Adrenal gland (tissue), 19 donors: ENCODE measurements at places on chromosomes 2 and 18.
A peak's percentile ranks its signal among the peaks of the same experiment; 100 is the strongest.

DNA sequence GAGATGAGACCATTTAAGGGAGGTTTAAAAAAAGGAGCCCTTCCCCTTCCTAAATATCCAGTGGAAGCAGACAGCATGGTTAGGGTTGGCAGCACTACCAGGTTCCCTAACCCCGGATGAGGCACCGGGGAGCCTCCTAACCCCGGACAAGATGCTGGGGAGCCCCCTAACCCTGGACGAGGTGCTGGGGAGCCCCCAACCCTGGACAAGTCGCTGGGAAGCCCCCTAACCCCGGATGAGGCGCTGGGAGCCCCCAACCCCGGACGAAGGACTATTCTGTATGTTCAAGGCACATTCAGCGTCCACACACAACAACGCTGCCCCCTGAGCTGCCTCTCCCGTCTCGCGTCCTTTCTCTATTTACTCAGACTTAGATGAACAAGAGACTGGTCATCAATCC, 51.9 kb downstream of the ANKMY1 start:
- no peak for DNase-seq

GRCh38 chr2:98716786-98717185, 14.1 kb downstream of the MGAT4A start:
- no peak for DNase-seq

DNA sequence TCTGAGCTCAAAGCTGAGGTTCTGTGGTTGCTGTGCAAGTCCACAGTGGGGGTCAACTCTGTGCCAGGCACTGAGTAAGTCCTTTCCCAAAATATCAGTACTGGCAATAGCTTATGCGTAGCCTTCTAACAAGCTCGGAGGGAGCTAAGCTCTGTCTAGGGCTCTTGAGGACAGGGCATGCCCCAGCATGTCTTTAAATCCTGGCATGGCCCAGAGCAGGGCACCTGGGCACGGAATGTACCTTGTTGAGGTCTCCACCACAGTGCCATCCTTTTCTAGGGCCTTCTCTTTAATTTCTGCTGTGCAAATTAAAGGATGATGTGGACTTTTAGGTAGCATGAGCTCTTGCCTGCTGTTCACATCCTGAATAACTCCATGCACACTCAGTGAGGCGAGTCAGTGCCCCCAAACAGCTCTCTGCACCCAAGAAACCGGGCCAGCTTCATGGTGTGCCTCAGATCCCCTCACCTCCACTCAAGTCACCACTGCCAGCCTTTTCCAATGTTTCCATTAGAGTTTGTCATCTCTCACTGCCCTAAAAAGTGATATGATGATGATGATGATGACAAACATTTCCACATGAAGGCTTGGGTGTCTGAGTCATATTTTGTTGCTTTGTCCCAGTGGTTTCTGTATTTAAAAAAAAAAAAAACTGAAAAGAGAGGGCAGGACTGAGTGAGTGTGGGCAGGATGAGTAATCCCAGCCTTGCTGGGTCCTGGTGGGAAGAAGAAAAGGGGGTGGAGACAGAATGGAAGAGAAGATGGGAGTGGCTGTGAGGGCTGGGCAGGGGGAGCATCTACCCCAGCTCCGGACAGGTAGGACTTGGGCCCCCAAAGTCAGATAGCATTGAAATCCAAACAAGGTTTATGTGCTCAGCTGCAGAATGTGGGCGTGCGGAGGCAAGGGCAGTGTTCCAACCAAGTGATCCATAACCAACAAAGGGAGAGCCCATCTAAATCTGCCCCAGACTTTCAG, 78.9 kb downstream of the ZBTB7C start:
- peak; percentile 47 for DNase-seq

DNA sequence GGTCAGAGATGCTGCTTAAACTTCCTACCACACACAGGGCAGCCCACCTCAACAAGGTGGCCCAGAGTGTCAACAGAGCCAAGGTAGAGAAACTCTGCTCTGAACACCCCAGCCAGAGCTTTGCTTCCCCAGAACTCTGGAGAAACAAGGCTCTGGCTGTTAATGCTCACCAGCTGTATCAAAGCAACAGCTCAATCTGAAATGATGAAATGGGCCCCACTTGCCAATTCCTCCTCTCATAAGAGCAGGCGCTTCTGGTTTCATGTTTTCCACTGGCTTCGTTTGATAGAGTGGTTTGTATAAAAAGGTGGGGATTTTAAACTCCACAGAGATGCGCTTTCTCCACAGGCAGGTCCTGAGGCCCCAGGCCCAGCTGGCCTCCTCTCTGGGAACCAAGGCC, 60.9 kb upstream of the TFCP2L1 start:
- DNase-seq = no peak

- DNase-seq = no peak
Measured at GRCh38 chr2:16625759-16626158, 39.9 kb downstream of the CYRIA start.

- no peak for DNase-seq
Measured at GRCh38 chr2:154794406-154794805, 95.9 kb downstream of the KCNJ3 start.

- DNase-seq = no peak
Measured at GRCh38 chr18:74141667-74142066, 6.0 kb downstream of the FBXO15 start.

- no peak for DNase-seq
Measured at GRCh38 chr2:85342156-85342555, 12.2 kb downstream of the RETSAT start.

- peak; percentile 66 for DNase-seq
Measured at GRCh38 chr18:9719421-9719981, 11.4 kb downstream of the RAB31 start.

DNA sequence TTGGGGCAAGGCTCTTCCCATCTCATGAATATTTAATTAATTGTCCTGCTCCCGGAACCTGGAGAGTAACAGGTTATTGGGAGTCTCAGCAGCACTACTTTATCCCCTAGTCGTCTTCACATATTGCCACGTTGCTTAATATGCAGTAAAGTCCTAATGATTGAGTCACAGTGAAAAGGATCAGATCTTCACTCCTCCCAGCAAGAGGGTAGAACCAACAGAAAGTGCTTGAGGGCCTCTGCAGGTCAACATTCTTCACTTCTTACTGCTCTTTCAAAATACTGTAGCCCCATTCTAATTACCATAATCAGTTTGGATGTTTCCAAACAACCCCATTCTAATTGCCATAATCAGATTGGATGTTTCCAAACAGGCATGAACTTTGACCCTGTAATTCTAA, 801.0 kb downstream of the LRRTM4 start:
- DNase-seq = no peak

DNA sequence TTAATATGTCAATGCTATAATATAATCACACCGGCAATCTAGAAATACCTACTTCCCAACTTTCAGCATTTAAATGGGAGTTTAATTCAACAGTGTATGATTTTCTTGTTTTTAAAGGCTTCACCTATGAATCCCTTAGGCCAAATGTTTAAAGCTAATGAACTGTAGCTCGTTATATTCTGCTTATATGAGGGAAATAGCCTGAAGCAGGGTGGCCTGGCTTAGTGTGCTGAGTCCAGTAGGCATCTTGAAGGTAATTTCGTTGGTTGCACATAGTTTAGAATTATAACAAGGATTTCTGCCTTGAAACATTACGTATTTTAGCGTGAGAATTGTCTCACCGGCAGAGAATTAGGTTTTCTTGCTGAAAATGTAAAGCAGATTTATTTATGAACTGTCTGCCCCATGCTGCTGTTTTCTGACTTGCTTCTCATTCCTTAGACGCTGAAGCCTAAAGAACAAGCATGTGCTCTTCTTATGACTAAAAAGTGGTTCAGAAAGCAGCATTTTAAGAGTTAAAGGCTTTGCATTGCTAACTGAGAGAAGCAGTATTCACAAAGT, 433.7 kb upstream of the RAB12 start:
- no peak for DNase-seq

DNA sequence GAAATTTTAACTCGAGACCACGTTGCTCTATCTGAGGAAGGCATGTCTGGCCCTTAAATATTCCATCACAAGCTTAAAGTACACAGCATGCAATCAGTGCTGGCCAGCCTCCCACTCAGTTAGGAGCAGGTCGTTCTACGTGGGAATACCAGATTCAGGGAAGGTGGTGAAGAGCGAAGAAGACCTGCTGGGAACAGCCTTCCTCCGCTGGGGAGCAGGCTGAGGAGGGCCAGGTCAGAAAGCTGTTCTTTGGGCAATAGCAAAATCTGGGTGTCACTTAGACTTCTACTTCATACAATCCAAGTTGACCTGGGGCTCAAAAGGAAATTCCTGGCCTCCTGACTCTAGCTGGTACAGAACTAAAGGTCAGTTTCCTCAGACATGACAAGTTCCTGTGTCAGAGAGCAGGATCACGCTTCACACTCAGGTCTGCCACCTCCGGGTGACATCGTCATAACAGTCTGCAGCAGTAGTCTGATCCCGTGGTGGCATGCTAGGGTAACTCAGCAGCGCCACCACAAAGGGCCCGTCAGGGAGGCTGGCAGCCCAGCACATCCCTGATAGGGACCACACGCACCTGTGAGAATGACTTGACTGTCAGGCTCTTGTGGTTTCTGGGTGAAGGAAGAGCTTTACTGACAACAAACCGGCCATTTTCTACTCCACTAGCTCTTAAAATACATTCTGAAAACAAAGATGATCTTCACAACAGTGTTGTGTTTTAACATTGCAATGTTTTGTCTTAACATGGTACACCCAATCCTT, 35.2 kb upstream of the NAPG start:
- DNase-seq = no peak

DNA sequence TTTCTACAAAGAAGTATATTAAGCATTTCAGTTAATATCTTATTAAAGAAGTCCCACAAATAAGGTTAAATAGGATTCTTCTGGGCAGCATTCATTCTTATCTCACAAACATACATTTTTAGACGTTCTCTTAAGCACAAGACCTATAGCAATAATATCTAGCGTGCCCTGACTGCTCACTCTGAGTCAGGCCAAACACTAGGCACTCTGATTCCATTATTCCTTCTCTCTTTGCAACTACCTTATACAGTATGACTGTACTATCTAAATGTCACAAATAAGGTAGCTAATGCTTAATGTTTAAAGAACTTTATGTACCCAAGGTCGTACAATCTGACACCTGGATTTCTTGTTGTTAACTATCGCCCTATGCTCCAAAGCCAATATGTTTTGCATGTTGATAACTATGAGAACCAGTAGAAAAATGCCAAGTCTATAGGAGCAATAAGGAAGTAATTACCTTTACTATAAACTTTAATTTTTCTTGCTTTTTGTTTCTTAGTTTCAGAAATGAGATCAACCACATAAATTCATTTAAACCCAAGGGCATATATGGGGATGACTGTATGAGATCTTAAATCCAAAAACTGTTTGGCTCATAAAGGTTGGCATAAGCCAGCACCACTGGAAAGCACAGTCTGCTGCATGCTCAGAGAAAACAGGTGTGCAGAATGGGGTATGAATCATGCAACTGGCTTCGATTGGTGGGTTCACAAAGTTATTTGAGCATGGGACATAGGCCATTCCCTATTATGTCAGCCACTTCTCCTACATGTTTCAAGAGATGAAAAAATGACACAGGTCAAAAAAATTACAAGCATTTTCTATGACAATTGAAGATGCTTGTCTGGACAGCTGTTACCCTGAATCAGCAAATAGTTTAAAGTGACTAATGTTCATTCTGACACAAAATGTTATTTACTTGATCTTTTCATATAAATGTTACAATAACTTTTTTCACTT, 352.0 kb downstream of the IRS1 start:
- no peak for DNase-seq

DNA sequence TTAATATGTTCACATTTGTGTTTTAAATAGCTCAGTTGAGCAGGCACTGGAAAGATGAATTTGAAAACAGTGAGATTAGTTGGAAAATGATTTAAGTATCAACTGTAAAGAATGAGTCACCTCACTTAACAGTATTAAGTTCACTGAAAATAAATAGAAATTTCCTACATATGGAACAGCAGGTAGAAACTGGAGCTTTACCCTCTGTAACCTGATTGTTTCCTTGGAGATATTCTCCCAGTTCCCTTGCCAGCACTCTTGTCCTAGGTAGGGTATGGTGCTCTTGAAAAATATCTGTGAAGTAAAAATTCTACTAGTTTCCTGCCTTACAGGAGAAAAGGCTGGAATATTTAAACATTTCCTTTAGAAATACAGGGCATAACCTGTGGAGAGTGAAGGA, 81.3 kb upstream of the DLGAP1 start:
- no peak for DNase-seq

- no peak for DNase-seq
Measured at GRCh38 chr2:109675666-109676345, 61.6 kb downstream of the SOWAHC start.

DNA sequence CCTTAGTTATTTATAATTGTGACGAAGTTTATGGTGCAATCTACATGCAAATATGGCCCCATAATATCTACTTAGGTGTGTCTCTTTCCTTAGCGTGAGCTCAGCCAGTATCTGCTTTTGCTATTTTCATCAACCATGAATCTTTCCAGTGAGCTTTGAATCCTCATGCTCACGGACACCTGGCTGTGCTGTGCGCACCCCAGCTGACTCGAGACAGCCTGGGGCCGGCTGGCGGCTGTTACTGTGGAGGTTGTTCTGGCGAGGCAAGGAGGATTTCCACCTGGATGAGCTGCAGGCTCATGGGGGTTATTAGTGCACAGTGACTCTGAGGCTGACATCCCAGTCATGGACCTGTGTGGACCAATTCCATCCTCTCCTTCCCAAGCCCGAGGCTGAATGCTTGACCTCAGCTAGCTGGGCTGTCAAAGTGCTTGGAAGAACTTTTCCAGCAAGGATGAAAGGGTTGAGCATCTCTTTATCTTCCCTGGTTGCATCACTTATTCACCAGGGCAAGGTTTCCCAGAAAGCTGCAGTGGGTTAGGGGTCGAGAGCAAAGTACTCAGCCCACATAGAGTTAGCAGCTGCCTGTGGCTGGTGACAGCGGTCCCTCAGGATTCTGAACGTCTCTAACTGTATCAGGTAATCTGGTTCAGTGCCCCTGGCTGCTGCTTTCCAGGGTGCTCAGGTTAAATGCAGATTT, 141.7 kb downstream of the ARL4C start:
- DNase-seq = no peak

GRCh38 chr2:179966778-179967394, 40.2 kb downstream of the CWC22 start:
- DNase-seq = no peak

DNA sequence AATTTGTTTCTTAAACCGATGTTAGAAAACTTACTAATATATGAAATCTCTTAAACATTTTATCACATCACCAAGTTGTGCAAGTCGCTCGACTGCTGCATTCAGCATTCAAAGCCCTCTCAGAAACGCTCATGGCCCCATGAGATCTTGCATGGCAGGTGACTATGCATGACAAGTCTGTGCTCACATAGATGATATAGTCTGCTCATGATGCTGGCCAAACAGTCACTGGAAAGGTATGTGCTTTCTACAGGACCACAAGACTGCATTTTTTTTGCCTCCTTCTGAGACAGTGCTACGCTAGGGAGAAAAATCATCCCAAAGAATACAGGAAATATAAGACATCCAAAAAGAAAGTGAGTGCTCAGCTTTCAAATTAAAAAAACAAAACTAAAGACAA, 98.3 kb upstream of the ZBTB14 start:
- DNase-seq = no peak
